Thyroid gland (tissue), 4 donors: ENCODE measurements at places on chromosomes 7 and 10.

DNA sequence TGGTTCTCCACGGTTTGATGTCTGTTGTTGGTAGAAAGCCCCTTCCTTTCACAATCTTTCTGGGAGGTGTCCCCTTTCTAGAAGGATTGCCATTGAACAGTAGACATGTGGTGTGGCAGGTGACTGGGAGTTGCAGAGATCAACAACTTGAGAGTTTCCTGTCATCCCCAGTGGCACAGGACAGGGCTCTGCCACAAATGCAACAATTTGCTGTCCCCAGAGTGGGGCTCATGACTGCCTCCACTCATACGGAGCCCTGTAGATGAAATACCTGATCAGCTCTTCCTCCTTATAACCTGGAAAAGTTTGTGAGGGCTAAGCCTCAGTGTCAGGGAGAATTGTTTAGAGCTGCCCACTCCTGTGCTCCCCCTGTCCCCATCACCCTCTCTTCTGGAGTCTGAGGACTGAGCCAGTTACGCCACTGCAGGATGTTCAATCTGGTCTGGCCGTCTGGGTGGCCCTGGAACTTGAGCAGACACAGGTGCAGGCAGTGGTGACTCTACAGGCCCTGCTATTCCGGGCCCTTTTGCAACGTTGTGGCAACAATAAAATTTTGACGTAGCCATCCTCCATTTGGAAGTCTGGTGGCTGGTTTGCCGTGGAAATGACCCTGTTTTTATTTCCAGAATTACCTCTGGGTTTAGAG is 6.5 kb downstream of the DBNL start:
- DNase-seq: no peak

DNA sequence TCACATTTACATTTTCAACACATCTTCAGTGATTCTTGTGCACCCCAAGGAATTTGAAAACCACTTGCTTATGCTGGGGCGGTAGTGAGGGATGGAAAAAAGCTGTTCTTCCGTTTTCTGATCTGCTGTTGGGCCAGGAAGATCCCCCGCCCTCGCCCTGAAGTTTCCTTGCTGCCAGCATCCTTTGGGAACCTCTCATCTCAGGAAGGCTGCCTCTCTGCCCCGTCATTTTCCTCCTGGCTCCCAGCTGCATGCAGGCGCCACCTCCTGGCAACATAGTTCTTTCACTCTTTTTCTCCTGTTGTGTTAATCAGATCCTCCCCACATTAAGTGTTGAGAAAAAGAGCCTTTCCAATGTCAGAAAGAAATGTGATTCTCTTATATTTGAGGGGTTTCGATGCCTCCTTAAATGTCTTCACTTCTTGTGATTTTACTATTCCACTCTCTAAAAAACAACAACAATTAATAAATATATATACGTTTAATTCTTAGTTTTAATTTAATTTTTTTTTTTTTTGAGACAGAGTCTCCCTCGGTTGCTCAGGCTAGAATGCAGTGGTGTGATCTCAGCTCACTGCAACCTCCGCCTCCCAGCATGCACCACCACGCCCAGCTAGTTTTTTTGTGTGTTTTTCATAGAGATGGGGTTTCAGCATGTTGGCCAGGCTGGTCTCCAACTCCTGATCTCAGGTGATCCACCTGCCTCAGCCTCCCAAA is 122.9 kb downstream of the RALA start:
- peak; percentile 83 for DNase-seq

GRCh38 chr10:49559476-49559875 is 20.6 kb upstream of the ERCC6 start:
- DNase-seq: no peak

DNA sequence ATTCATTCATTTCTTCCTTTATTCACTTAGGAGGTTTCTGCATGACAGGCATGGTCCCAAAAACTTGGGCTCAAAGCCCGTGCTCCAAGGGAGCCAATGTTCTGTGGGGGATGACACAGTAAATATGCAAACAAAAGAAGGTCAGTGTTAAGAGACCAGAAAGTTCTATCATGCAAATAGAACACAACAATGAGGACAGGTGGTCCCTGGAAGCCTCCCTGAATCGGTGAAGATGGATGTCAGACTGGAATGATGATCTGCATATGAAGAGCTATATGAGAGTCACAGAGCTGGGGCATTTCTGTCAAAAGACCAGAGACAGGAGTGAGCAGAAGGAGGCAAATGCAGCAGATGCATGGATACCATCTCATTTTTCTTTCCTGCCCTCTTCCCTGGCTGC is 129.0 kb downstream of the ABCA13 start:
- DNase-seq: no peak

- no peak for DNase-seq
These were observed 108.9 kb upstream of the MKLN1 start for GRCh38 chr7:131218727-131219128.

DNA sequence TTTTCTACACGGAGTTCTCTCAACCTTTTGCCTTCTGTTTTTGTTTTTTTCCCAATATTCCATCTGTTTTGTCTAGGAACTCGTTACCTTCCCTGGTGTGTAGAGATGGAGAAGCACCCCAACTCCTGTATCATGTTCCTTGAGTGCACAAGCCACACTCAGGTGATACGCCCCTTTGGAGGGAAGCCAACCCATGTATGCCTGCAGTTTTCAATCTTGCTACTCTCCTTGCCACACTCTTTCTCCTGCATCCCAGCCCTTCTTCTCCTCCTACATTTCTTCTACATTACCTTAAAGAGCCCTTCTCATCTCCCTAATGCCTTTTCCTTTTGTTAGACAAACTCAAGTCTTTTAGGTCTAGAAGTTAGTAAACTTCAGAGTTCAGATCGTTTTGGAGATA is 10.2 kb upstream of the SP4 start:
- no peak for DNase-seq

- DNase-seq: no peak
These were observed 4.8 kb upstream of the OR9A4 start for GRCh38 chr7:141911391-141911790.

GRCh38 chr10:69248117-69248730 is 28.1 kb downstream of the HKDC1 start:
- no peak for DNase-seq

DNA sequence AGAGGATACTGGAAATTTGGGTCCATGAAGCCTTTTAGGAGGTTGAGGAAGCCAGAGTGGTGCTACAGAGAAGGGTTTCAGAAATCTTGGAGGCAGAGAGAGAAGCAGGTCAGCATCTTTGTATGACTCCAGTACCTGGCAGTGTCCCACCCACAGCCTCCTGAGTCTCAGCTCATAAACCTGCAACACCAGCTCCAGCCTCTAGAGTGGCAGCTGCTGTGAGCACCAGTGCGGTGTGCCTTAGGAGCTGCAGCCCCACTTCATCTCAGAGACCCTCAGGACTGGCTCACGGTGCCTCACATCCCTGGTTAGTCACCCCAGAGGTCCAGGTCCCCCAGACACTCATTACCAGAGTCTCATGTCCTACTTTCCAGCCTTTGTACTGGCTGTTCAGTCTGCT is 84.8 kb upstream of the PRKAR2B start:
- DNase-seq: no peak

DNA sequence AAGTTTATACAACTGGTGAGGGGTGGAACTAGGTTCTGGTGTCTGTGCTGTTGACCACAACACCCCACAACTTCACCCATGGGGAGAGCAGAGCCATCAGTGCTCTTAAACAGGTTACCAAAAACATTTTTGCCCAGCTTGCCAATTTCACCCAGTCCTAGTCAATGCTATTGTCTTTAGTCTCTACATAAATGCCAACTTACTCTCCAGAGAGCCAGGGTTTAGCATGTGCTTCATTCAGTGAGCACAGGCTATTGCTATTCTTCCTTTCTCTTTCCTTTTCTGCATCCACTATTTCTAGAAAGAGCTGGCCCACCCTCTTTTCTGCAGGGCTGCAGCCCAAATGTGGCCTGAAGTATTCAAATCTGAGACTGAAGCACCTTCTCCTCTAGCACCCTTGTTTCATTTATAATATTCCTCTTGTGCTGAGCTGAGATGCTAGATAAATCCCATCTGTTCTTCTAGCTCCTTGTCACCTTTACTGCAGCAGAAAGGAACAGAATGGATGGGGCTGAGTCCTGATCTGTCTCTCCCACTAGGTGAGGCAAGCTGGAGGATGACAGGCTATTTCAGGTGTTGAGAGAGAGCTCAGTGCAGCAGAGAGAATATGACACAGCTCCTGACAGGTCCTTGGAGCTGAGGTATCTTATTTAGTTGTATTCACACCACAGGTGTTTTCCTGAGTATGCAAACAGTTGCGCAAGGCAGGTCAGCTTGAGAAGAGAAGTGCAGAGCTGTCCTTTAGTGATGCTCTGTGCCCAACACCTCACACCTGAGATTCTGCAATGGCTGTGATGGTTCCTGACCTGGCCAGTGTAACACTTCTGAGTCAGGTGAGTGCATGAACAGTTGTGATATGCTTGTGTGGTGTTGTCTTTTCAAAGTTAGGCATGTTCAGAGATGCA is 819.2 kb downstream of the CCSER2 start:
- DNase-seq: no peak

GRCh38 chr7:71495828-71496227 is 363.9 kb downstream of the GALNT17 start:
- no peak for DNase-seq

- no peak for DNase-seq
These were observed 384.0 kb upstream of the SEMA3D start for GRCh38 chr7:85570898-85571297.

- no peak for DNase-seq
These were observed 58.1 kb upstream of the ST8SIA6 start for GRCh38 chr10:17512341-17513001.

DNA sequence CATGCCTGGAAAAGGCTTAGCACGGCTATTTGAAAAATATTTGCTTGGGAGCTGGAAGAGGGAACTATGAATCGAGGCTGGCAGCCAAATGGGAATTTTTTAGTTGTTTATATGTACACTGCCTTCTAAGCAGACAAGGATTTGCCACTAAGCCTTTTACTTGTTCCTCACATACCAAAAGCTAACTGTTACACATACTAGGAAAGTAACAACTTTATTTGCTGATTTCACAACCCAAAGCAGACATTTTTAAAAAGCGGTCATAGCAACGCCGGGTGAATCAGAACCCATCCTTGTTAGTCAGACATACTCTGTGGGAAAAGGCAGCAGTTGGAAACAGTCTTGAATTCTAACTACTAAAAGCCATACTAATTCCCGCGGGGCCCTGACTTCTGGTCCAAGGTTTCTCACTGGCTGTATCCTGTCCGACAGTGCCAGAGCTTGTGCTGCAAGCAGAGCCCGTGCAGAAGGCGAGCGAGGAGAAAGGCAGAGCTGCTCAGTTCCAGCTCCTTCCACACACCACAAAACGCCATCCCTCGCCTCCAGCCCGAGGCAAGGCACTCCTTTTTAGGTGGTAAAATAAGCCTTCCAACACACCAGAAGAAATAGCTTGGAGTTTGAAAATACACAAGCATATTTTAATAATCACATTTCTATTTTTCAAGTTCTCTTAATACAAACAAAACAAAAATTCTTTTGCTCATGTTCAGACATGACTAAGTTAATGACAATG is 89.2 kb downstream of the RNF216 start:
- DNase-seq: peak; percentile 56

- no peak for DNase-seq
These were observed 4.3 kb downstream of the LRRC20 start for GRCh38 chr10:70378122-70378521.

GRCh38 chr10:48503293-48503911 is 101.5 kb downstream of the ARHGAP22 start:
- no peak for DNase-seq

- DNase-seq: no peak
These were observed 47.5 kb downstream of the INSYN2A start for GRCh38 chr10:127148933-127149220.

GRCh38 chr10:72610466-72610865 is 15.4 kb downstream of the MICU1 start:
- no peak for DNase-seq

DNA sequence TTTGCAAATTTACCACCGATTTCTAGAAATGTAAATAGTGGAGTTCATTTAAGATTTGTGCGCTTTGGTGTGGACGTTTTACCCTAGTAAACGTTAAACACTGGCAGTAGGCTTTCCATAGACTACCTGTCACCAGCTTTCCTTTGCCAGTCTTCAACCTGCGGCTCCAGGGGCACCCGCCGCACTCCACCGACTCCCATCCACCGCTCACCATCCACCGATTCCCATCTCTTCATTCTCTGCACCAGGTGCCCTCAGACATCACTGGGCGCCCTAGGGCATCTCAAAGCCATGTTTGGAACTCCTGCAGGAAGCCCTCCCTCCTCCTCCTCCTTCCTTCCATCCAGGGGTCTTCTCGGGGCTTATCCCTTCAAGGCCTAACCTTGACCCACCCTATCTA is 1.4 kb upstream of the AP5Z1 start:
- no peak for DNase-seq

DNA sequence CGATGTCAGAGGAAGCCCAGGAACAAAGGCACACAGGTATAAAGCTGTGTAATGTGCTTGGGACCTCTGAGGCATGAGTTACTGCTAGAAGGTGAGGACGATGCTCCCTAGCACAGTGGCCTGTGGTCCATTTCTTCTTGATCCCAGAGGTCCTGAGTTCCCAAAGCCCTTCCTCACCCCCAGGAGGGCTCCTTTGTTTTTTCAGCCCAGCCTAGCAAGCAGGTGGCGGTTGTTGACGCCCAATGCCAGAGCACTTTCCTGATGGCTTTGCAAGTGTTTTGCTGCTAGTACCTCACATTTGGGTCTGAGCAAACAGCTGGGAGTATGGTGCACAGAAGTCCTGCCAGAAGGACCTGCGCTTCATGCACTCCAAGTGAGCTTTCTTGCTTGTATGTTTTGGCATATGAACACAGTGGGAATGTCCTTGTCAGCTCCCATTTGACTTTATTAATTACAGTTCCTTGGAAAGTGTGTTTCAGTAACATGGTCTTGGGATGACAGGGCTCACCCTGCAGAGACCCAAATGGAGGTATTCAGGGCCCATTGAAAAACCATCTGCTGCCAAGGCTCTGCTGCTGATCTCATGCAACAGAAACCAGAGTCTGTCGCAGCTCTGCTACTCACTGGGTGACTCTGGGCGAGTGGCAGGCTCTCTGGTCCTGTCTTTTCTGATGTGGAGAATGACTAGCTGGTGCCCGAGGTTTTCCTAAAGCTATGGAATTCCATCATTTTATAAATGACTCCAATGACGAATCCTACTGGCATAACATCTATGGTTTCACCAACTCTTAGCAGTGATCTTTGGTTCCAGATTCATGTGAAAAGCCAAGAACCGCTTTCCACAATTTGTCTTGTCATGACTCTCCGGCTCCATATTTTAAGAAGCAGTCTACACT is 134.9 kb downstream of the ARID5B start:
- no peak for DNase-seq

GRCh38 chr7:44112997-44113763 is 9.0 kb downstream of the AEBP1 start:
- no peak for DNase-seq

DNA sequence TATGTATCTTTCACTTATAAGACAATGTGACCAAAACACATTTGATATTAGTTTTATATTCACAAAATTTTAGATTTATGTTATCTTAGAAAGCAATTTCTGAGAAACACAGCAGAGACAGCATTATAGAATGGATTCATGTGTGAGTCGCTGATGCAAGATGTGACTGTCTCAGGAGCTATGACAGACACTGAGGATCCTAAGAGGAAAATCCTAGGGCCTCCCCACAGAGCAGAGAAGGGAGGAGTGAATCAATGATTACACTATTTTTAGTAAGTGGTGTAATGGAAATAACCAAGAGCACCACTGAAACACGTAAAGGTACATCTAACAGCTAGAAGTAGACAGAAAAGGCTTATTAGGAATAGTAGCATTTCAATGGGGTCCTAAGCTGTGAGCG is 204.0 kb upstream of the PTN start:
- DNase-seq: no peak

- DNase-seq: no peak
These were observed 107.6 kb downstream of the PRKAG2 start for GRCh38 chr7:151769188-151769821.
